ENCODE measurements at places on chromosomes 6 and 20. TPM values are rescaled to one million over a fixed set of nuclear protein-coding genes. Genes with fewer than 3 reads are reported as not detected.

MRAP2 gene
- 0.74 TPM for total RNA-seq

IP6K3 gene
- not detected for total RNA-seq

KHDC1L gene
- total RNA-seq: 0.75 TPM

DEFB110 gene
- total RNA-seq: not detected

KIF13A gene
- 40.1 TPM for total RNA-seq

EFCAB8 gene
- 0.07 TPM for total RNA-seq

CLDN20 gene
- total RNA-seq: not detected

CAP2 gene
- total RNA-seq: 9.3 TPM

CD93 gene
- total RNA-seq: 0.05 TPM

PAX1 gene
- 0.43 TPM for total RNA-seq

SSR1 gene
- total RNA-seq: 124 TPM

BMP5 gene
- 5.6 TPM for total RNA-seq

BTNL2 gene
- total RNA-seq: not detected

SNAP91 gene
- 3.0 TPM for total RNA-seq

BHLHE23 gene
- not detected for total RNA-seq

LRFN2 gene
- 1.1 TPM for total RNA-seq

BEND6 gene
- 1.3 TPM for total RNA-seq

DNA sequence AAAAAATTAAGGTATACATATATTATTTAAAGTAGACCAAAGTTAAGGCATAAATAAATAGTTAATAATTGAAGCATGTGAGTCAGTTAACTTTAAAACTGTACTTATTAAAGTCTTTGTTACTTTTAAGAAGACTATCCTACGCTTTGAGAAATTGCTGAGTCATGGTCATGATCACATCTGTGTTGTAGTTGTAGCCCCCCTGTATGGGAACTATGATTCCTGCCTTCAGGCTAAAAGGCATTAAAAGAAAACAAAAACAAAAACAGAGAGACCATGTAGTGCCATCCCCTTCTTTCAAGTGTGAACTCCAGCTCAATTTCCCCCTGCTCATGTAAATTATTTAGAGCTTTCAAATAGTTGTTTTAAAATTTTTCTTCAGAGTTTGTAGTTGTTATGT, 123.4 kb downstream of the FLRT3 start:
- no peak for DNase-seq

- DNase-seq: no peak
These were observed 172.8 kb downstream of the TINAG start for GRCh38 chr6:54481091-54481490.

- no peak for DNase-seq
These were observed 40.9 kb downstream of the ZFP64 start for GRCh38 chr20:52150440-52151258.

GRCh38 chr6:33822575-33823395, 19.0 kb upstream of the MLN start:
- DNase-seq: no peak

GRCh38 chr6:82374516-82374915, 10.9 kb downstream of the TPBG start:
- no peak for DNase-seq

DNA sequence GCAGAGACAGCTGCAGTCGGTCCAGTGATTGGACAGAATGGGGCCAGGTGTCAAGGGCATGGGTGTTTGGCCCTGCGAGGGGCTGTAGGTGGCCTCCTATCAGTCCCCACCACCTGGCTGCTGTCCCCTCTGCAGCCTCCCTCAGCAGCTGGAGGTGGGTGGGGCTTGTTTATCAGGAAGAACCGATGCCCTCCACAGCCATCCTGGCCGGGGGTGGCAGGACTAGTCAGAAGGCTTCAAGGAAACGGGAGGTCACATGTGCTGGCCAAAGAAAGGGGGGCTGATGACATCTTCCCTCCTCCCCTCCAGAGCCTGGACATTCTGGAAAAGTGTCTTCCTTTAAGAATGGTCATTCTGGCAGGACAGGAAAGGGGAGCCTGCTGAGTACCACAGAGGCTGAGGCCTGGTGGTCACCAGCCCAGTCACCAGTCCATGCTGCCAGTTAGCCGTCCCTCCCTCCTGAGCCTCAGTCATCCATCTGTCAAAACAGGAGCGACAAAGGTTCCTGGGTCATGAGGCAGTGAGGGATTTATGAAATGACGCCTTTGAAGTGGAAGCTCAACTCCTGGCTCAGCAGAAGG, 4.1 kb downstream of the FAM210B start:
- DNase-seq: no peak

DNA sequence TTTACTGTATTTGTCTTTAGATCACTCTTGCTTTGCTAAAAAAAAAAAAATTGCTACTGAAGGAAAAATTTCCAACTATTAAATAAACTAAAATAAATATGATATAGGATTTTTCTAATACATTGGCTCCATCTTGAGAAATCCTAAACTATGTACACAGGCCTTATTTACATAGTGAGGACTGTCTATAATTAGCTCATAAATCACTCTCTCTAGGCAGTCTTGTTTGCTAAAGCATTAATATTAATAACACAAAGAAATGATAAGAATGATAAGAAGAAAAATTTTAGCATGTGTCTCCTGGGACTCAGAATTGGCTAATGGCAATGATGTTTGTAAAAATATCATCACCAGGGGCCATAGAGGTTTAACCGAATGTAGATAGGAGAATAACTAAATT, 13.3 kb upstream of the CRYBG1 start:
- DNase-seq: no peak

DNA sequence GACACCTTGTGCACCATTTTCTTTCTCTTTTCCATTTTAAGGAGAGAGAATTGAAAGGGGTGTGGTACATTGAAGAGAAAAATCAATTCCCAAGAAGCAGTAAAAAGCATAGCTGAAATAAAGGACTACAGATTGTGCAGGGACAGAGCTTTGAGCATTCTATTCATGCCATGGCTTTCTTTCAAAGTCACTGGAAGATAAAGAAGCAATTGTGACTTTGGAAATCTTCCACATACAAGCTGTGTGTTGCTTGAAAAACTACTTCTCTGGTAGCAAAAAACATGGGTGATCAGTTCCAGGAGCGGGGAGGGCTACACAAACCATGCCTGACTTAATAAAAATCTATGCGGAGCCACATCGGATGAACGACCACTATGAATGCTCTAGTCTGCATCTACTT, 230.2 kb upstream of the THEMIS start:
- no peak for DNase-seq

DNA sequence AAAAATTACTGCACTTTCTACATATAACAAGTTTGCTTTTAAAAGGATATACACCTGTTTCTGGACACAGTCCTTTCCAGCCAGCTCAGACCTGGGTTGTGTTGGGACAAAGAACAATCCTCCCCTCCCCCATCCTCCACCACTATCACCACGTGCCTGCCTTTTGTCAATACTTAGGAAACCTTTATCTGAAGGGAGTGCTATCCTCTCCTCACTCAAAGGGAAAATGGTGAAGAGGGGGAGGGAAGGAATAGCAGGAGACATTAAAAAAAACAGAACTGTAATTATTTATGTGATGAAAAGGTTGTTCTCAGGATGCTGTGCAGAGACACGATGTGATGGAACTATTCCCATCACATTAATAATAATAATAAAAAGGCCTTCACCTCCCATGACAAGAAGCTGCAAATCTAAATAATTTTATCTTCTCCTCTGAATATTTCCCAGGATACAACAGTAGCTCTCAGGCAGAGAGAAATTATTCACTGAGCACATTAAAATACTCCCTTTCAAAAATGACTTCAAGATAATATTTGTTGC, 105.5 kb downstream of the NRSN1 start:
- no peak for DNase-seq

DNA sequence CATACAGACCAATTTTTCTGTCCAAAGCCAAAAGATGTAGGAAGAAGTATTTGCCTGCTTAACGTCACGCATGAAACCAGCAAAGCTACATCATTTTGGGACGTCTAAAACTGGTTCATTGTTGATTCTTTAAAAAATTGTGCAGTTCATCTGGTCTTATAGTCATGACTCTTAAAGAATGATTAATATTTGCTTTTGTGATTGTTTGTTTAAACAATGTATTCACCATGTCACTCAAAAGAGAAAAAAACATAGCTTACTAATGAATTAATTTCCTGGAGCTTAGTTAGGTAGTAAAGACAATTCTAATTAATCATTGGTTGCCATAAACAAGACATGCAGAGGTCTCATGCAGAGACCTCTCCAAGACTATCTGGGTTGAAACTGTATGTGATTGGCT, 157.3 kb downstream of the RPS12 start:
- no peak for DNase-seq

DNA sequence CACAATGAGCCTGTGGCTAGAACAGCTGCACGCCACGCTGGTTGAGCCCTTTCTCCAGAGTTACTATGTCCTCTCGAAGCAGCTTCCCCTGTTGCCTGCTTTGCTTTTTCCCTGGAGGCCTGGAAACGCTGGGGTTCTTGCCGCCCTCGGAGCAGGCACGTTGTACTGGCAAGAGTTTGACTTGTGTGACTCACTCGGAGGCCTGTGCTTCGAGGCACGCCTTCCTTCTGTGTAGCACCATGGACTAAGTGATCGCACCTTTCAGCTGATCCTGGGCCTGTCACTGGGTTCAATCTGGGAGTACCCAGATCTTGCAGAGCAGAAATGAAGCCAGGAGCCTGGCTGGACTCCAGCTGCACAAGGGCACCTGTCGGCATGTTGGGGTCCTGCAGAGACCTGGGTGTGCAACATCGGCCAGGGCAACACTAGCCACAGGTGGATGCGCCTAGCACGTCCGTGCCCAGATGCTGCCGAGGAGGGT, 5.2 kb downstream of the INSM1 start:
- DNase-seq: no peak

DNA sequence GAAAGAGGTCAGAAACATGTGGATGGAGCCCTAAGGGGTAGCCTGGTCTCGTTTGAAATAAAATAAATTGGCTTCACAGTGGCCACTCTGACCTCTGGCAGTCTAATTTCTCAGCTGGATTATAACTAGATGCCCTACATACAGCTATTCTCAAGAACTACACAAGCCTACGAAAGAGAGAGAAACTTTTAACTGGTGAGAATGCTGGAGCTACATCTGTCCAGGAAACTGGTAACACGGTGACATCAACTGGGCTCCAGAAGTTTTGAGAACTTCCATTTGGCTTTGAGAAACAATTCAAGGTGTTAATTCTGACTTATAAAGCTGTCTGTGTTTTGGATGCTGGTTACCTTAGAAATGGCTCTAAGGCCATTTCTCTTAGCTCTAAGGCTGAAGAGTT, 187.3 kb upstream of the TENT5A start:
- no peak for DNase-seq

DNA sequence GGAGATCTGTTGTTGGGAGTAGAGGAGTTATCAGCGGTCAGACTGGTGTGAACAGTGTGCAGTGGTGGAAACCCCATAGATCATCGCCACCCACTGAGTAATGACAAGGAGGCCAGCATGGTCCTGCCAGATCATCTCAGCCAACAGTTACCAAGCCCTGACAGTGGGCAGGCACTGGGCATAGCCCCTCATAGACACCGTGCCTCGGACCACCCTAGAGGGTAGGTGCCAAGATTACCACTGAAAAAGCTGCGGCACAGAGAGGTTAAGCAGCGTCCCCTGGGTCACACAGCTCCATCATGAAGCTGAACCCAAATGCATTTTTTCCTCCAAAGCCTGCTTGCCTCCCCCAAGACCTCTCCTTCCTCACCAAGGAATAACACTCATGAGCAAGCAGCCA, 21.5 kb upstream of the BMP7 start:
- no peak for DNase-seq

- DNase-seq: no peak
These were observed 30.4 kb downstream of the IBTK start for GRCh38 chr6:82217018-82217586.

- no peak for DNase-seq
These were observed 46.8 kb downstream of the PCNA start for GRCh38 chr20:5072756-5073659.

- DNase-seq: no peak
These were observed 54.4 kb upstream of the RBM24 start for GRCh38 chr6:17226786-17227233.

GRCh38 chr6:143969077-143969476, 39.0 kb downstream of the PLAGL1 start:
- no peak for DNase-seq

GRCh38 chr6:22455378-22455777, 114.0 kb upstream of the HDGFL1 start:
- no peak for DNase-seq

- no peak for DNase-seq
These were observed 142.2 kb upstream of the ESR1 start for GRCh38 chr6:151665329-151665728.

DNA sequence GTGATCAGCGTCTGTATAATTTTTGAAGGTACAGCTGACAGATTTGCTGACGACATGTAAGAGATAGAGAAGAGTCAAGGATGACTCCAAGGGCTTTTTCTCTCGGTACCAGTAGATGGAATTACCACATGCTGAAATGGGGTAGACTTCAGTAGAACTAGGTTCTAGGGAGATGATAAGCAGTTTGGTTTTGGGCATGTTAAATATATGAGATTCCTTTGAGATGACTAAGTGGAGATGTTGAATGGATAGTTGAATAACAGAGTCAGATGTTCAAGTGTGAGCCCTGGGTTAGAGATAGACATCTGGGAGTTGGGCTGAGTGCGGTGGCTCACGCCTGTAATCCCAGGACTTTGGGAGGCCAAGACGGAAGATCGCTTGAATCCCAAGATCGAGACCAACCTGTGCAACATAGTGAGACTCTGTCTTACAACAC, 50.0 kb downstream of the PHF20 start:
- DNase-seq: no peak

DNA sequence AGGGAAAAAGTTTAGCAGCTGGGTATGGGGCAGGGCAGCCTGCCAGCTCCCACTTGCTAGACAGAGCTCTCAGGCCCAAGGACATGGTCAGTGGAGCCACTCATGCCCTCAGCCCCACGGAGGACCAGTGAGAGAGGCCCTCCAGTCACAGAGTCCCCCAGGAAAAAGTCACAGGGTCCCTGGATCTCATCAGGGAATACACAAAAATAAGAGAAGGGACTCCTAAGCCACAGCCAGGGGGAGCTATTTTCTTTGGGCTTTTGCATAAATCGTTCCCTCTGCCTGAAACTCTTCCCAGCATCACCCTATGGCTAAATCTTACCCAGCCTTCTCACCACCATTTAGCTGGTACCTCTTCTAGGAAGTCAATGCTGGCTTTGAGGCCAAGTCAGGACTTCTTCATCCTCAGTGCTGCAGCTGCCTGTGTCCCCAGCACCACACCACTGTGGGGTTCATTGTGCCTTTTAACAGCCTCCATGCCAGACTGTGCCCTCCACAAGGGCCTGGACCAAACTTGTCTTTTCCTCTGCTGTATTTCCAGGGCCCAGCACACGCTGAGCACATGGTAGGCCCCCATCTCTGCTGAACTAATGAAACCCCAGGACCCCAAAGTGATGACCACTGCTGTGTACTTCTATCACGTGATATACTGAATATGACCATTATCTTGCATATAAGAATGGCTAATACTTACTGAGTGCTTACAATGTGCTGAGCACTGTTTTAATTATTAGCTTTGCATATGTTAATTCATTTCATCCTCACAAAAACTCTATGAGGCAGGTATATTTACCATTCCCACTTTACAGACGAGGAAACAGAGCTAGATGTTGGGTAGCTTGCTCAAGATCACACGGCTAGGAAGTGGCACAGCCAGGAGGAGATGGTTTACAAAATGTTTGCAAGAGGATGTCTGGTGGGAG, 2.0 kb downstream of the ZNF335 start:
- no peak for DNase-seq

Measured in type B pancreatic cell (in vitro differentiated cells).